Fibroblast of lung (primary cell): ENCODE measurements at places on chromosomes 13 and 19. TPM values are rescaled to one million over a fixed set of nuclear protein-coding genes. Genes with fewer than 3 reads are reported as not detected.
A peak's percentile ranks its signal among the peaks of the same experiment; 100 is the strongest.

The ZC3H13 gene
- 19.0 and 21.8 TPM in 2 replicates for total RNA-seq

The C19orf38 gene
- 1.0 and 1.3 TPM in 2 replicates for total RNA-seq

The B3GNT3 gene
- not detected in 2 replicates for total RNA-seq

The UBL5 gene
- 151 and 154 TPM in 2 replicates for total RNA-seq

The TPTE2 gene
- not detected in 2 replicates for total RNA-seq

The NRTN gene
- total RNA-seq = 0.50 and 0.51 TPM in 2 replicates

The ZNF583 gene
- 5.4 TPM in 2 replicates for total RNA-seq

The SELENOV gene
- total RNA-seq = not detected in 2 replicates

The LILRA5 gene
- total RNA-seq = not detected in 2 replicates

DNA sequence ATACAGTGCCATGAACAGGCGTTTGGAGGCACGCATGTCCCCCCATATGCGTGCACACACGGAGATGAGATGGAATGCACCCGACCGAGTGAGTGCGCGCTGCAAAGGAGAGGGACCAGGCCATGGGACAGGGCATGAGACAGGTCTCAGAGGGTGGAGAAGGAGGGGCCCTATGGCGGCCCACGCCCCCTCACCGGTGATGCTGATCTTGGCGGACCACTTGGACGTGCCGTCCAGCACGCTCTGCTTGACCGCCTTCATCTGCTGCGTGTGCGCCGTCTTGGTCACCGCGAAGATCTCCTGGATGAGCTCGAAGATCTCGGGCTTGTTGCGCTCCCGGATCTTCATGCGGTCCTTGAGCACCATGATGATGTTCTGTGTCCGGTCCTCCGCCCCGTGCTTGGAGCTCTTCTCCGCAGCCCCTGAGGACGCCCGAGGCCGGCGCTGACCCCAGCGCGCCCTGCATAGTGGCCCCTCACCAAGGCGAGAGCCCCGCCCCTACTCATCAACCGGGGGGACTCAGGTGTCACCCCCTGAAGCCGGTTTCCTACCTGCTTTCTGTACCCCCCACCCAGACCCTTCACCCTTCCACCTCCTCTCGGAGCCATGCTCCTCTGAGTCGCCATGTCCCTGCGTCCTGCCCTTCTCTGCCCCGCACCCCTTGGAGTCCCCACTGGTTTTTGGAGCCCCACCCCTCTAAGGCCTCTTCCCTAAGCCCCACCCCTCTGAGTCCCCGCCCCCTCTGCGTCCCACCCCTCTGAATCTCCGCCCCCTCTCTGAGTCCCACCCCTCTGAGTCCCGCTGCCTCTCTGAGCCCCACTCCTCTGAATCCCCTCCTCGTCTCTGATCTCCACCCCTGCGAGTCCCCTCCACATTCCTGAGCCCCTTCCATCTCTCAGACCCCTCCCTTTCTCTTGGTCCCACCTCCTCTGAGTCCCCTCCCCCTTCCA, 40.8 kb downstream of the UNC13A start:
- DNase-seq = no peak

DNA sequence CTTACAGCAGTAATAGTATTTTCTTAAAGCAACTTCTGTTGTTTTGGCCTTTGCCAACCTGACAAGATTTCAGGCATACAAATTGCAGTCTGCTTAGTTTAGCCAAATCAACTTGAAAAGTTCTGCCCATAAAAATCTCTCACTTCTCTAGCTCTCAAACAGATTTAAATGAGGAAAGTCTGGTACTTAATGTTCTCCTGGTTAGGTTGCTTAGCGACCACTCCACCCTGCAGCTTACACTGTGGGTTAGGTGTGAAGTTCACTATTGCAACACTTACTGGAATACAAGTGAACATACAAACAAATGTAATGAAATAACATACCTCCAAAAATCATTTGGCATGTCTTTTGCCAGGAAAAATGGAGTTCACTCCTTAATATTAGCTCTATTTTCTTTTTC, 178.7 kb upstream of the PCDH9 start:
- DNase-seq = no peak

DNA sequence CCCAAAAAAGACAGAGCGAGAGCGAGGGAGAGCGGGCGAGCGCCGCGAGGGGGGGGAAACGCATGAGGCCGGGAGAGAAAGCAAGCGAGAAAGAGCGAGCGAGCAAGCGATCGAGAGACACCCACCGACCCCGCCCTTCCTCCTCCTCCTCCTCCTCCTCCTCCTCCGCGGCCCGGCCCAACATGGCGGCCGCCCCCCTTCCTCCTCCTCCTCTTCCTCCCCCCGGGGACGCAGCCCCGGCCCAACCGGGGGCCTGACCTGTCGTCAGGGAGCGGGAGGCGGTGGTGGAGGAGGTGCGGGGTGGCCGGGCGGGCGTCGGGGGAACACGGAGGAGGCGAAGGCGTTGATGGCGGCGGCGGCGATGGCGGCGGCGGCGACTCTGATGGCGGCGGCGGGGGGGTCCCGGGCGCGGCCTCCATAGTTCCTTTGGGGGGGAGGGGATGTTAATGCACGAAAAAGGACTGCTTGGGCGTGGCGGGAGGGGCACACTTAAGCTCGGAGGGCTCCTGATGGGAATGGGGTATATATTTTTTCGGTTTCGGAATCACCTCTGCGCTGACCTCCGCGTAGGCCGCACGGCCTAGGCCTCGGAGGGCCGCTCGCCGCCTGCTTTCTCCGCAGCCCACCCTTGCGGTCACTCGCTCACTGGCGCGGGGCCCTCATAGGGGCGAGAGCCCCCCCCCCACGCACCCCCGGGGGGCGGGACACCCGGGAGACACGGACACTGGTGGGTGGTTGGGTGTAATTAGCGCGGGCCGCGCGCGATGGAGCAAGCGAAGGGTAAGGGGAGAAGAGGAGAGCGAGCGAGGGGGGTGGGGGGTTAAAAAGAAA, 1.2 kb downstream of the ZC3H4 start:
- peak; percentile 88 for DNase-seq

DNA sequence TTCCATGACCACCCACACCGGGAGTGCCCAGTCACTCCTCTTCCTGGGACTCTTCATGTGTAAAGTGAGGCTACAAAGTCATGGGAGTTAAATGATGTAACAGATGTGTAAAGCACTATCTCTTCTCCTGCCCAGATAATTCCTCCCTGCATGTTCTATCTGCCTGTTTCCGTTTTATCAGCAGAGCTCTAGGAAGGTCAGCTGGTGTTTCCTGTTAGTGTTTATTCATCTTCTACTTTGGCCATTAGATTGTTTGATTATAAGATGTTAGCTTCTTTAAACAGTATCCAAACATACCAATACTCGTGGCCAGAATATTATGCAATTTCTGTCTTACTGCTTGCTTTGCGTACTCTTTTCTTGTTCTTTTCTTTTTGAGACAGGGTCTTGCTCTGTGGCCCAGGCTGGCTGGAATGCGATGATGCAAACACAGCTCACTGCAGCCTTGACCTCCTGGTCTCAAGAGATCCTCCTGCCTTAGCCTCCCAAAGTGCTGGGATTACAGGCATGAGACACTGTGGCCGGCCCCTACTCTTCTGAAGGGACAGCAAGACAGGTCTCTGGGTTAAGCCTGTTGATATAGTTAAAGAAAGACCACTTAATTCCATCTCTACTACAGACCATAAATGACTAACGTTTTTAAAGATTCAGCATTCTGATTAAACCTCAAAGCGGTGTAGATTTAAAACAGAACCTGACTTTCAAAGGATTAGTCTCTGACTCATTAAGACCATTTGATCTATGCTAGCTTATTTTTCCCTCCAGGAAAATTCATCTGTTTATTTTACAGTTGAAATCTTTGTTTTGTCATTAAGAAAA, 97.4 kb upstream of the AKAP11 start:
- peak; percentile 26 for DNase-seq

DNA sequence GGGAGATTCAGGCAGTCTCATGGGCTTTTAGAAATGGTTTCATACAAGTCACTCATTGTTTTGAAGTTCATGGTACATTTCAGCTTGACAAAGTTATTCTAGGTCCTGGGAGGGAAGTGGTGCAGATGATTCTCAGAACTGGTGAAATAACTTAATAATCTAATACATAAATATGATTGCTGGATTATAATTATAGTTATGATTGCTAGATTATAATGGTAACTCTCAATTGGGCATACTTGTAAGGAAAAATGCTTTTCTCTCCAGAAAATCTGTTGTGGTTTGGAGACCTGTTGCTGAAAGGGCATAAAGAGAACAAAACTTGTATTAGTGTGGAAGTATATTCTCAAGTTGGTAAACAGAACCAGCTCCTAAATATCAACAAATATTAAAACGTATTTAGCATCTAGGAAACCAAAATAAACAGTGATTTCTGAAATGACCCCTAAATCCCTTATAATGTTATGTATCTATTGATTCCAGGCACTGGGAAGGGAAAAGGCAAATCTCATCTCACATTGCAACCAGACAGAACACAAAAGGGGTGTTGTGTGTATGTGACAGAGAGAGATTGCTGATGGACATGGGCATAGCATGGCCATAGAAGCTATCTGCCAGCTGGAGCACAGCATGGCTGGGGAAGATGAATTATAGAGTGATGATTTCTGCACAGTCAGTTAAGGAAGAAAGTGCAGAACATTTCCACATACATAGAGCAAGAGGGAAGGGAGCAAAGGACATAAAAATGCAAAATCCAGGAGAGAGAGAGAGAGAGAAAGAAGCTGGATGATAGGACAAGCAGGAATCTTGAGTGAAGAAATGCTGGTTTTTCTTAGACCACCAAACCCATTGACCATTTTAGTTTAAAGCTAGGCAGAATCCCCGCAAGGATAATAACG, 87.1 kb upstream of the FRY start:
- DNase-seq = no peak

DNA sequence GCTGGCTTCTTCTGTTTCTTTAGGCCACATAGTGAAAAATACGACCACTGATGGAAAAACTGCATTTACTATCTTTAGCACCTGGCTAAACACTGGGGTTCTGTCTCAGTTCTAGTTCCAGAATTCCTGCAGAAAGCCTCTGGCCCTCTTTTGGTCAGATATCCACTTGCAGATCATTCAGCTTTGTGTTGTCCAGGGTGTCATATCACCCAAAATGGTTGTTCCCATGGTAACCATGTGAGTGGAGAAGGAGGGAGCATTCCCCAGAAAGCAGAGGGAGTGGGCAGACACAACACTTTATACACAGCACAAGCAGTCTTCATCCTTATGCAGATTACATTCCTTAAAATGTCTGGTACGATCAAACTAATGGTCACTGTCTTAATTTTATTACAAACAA, 73.5 kb downstream of the CAB39L start:
- DNase-seq = no peak

DNA sequence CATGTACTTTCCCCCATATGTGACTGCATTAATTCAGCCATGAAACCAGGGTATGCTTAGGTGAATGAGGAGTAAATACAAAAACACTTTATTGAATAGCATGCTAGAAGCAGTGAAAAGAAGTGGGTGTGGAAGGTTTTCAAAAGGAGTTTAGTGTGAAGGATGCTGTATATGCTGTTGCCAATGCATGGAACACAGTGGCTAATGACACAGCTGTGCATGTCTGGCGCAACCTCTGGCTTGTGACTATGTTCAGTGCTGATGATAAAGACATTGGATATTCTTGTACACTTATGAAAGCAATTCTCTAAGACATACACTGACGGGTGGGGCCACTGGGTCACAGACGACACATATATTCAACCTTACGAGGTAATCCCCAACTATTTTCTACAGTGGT, 55.2 kb downstream of the SOX21 start:
- DNase-seq = peak; percentile 69

GRCh38 chr13:24159357-24159756, 1.2 kb upstream of the SPATA13 start:
- no peak for DNase-seq

- no peak for DNase-seq
These were observed 18.6 kb downstream of the PEPD start for GRCh38 chr19:33503030-33503429.

DNA sequence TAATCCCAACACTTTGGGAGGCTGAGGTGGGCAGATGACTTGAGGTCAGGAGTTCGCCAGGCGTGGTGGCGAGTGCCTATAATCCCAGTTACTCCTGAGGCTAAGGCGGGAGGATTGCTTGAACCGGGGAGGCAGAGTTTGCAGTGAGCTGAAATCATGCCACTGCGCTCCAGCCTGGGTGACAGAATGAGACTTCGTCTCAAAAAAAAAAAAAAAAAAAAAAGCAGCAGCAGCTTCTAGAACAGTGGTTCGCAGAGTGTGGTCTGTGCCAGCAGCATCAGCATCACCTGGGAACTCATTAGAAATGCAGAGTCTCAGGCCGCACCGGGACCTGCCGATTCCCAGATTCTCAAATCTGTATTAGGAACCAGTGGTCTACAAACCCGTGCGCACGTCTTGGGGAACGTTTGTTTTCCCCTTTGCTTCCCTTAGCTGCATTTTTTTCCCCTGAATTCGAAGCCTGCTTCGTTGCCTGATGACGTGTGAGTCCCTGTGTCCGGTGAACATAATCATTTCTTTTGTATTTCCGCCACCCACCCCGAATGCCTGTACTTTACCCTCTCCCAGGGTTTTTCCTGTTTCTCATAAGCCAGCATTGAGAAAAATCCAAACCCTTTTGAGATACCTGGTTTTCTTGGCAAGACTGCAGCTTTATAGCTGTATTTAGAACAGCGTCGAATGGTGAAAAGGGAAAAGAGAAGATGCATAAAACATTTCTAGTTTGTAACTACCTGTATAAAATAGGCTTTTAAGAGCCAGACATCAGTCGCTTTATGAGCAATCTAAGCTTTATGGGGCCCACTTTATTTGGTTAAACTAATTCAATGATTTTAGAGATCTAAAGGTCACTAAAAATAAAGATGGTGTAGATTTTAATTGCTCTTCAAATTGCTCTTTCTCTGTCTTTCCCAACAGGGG, 49.8 kb downstream of the BICRA start:
- DNase-seq = peak; percentile 92

GRCh38 chr19:12187625-12188024, 24.7 kb downstream of the ZNF136 start:
- DNase-seq = no peak

DNA sequence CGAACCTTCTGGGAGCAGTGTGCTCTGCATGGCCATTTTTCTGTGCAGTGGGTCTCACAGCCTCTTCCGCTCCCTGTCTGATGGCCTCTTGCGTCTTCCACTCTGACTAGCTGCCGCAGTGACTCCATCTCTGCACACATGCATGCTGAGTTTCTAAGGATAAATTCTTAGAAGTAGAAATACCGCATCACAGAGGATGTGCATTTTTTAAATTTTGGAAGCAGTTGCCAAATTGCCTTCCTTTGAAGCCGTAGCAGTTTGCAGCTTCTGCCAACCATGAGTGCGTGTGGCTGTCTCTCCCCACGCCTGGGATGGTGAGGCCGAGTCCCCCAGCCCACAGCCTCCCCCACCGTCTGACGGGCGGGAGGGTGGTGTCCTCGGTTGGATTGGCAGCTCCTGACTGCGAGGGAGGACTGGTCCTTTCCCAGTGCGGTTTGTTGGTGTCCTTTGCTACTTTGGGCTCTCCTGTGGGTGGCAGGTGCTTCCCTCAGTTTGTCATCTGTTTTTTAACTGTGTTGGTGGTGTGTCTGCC, 9.8 kb downstream of the FZR1 start:
- DNase-seq = peak; percentile 60

GRCh38 chr13:49657241-49657641, 28.9 kb downstream of the ARL11 start:
- DNase-seq = no peak

- DNase-seq = no peak
These were observed 7.4 kb upstream of the CEACAM18 start for GRCh38 chr19:51470966-51471365.
